ENCODE measurements at places on chromosomes 13 and 19. TPM values are rescaled to one million over a fixed set of nuclear protein-coding genes. Genes with fewer than 3 reads are reported as not detected.
A peak's percentile ranks its signal among the peaks of the same experiment; 100 is the strongest.

The ERICH6B gene
- not detected for total RNA-seq

The CABP5 gene
- 2.8 TPM for total RNA-seq

- DNase-seq: peak; percentile 76
Observed at GRCh38 chr13:21583478-21583877, 20.5 kb downstream of the MICU2 start.

The CCDC70 gene
- total RNA-seq: 0.34 TPM

- DNase-seq: no peak
Observed at GRCh38 chr13:49439609-49440008, 4.3 kb downstream of the CAB39L start.

- no peak for DNase-seq
Observed at GRCh38 chr13:60260440-60260839, 96.7 kb upstream of the DIAPH3 start.

- DNase-seq: peak; percentile 53
Observed at GRCh38 chr19:510606-511100, 3.4 kb downstream of the TPGS1 start.

The N4BP2L2 gene
- 31.0 TPM for total RNA-seq

The FAM216B gene
- not detected for total RNA-seq

The DACT3 gene
- total RNA-seq: 1.4 TPM

The OR10H1 gene
- not detected for total RNA-seq

- DNase-seq: peak; percentile 55
Observed at GRCh38 chr19:13396250-13397080, 109.8 kb downstream of the CACNA1A start.

The SELENOV gene
- total RNA-seq: not detected

DNA sequence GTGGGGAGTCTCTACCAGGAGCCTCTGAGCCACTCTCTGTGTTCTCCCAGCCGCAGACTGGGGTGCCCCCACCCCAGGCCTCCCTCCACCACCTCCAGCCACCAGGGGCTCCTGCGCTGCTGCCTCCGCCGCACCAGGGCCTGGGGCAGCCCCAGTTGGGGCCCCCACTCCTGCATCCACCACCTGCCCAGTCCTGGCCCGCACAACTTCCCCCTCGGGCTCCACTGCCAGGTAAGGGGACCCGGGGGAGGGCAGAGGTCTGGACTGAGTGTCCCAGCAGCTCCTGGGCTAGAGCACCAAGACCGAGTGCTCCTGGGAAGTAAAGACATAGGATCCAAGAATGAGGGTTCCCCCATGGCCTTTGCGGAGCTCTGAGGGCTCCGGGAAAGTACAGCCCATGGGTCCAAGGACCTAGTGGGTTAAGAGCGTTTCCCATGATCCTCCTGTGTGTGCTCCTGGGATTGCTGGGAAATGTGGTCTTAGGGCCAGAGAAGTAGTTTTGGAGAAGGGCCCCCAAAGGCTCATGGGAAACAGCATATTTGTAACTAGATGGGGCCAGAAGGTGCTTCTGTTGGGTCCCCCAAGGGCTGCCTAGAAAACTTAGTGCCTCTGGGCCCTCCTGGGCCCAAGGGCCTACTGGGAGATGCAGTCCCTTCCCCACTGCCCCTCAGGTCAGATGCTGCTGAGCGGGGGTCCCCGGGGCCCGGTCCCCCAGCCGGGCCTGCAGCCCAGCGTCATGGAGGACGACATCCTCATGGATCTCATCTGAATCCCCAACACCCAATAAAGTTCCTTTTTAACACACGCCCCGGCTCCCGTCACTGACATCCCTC is 14.6 kb upstream of the PTOV1 start:
- no peak for DNase-seq

The CTXN1 gene
- total RNA-seq: 10.1 TPM

GRCh38 chr19:55333870-55334269 is 5.8 kb upstream of the KMT5C start:
- no peak for DNase-seq
